Breast epithelium (tissue), 4 donors: ENCODE measurements at places on chromosomes 3 and 15. TPM values are rescaled to one million over a fixed set of nuclear protein-coding genes. Genes with fewer than 3 reads are reported as not detected.

- no peak for DNase-seq
Observed at GRCh38 chr15:98719137-98719740, 70.9 kb downstream of the IGF1R start.

DNA sequence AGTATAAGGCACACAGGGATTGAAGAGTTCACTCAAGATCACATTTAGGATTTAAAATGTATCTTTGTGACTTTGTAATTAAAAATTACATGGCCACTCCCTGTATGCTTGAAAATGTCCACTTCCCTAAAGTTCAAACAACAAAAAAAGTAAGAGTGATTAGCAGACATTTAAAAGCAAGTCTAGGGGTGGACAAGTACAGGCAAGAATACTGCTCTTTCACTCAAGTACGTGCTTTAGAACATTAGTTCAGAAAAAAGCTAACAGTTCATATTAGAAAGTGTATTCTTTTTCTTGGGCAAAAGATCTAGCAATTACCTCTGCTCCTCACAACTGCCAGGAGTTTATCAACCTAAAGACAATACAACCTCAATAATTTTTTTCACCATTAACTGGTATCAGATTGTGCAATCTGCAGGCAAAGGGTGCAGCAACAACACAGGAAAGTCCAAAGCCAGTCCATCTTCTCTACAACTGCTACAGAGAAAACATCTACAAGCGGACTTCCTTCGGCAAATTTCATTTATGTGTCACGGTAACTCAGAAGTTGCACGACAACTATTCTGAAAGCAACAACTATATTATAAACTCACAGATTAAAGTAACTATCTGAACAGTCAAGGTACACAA, 18.1 kb downstream of the CHSY1 start:
- DNase-seq: no peak

- no peak for DNase-seq
Observed at GRCh38 chr3:123626881-123627280, 42.0 kb upstream of the HACD2 start.

DNA sequence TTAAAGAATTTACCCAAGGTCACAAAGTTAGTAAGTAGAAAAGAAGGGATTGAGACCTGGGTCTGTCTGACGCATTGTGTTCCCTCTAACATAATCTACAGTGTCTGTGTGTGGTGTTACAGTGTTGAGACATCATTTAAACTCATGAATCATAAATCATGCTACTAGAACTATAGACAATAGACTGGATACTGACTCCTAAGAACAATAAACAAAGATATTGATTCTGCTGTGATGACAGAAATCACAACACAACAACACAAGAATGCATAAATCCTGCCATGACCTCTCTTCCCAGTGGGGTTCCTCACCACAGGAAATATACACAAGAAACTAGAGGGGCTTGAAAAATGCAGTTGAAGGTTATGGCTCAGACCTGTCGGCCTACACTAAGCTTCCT, 44.3 kb downstream of the TRIM69 start:
- DNase-seq: no peak

GRCh38 chr3:189170559-189170958, 1.2 kb upstream of the TPRG1 start:
- no peak for DNase-seq

- DNase-seq: no peak
Observed at GRCh38 chr15:92130906-92131305, 262.8 kb upstream of the ST8SIA2 start.

DNA sequence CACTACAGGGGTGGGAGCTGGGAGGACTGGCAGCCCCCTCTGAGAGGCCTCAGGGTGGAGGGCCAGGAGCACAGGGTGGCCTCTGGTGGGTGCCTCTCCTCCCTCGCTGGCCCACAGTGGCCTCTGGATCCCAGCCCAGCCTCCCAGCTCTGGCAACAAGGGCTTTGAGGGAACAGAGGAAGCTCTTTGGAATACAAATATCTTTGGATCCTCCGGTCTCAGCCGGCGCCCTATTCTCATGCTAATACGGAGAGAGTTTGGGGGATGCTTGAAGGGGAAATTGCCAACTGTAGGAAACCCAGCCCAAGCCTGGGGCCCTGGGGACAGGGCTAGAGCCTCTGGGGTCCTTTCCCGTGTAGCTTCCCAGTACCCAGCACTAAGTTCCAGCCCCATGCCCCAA, 33.4 kb upstream of the INSYN1 start:
- DNase-seq: no peak

The SUSD5 gene
- total RNA-seq: 4.2 TPM

The CSPG4 gene
- total RNA-seq: 6.3 TPM
